ENCODE measurements at places on chromosomes 2 and 18.

DNA sequence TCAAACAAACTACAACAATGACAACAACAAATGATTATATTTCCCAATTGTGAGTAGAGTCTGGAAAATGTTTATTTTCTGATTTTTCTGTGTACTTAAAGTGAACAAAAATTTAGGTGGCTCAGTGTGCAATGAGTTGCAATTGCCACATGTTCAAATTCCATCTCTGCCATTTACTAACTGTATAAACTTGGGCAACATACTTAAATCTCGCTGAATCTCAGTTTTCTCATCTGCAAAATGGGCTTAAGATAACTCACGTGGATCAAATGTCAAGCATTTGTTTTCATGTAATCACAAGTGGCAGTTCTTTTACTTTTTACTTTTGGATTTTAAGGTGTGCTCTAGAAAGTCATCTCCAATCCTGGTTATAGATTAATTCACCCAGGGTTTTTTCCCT is 416.8 kb upstream of the HNRNPA3 start:
- no peak for DNase-seq

DNA sequence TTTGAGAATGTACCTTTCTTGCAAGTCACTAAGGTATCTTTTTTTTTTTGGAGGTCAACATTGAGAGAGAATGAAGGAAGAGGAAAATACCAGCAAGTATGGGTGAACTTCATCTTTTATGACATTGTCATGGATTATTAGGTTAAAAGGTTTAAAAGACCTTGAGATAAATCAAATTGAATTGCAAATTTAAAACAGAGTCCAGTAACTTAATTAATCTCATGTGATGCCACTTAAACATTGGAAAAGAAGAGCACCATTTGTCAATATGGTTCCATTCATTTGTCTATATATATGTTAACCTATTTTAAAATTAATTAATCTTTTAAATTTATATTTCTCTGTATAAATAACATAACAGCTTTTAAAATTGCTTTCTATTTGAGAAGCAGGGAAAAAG is 83.8 kb downstream of the PPP1R1C start:
- no peak for DNase-seq

DNA sequence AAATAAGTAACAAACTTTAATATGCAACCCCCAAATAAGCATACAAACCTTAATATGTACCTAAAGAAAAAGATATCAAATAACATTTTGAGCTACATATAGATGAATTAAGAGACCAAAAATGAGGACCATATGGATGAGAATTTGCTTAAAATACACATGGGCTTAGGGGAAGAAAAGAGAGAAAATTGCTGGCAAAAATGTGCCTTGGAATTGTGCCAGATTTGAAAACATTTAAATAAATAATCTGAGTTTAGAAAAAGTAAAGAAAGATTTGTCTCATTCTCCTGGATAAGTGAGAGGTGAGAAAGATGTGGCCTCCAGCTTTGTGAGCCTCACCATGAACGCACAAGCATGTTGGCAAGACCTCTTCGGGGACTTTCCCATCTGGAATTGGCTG is 372.6 kb downstream of the SOX11 start:
- no peak for DNase-seq

DNA sequence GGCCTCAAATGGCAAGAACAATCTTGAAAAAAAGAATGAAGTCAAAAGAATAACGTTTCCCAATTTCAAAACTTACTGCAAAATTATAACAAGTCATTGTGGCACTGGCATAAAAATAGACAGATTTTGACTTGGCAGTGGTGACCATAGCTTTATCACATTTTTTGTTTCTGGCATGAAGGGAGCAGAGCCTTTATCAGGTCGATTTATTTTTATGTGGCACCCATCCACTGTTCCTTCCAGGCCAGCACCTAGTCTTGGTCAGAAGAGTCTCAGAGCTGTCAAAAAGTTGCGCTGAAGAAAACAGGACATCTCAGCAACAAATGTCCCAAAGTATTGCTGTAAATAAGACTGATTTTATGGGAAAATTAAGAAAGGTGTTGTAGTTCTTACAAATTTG is 92.4 kb downstream of the TRABD2A start:
- no peak for DNase-seq

- DNase-seq, result no peak
These were observed 69.6 kb downstream of the ACVR1 start for GRCh38 chr2:157806426-157807077.

- DNase-seq, result no peak
These were observed 256.5 kb downstream of the MYCN start for GRCh38 chr2:16196687-16197503.

DNA sequence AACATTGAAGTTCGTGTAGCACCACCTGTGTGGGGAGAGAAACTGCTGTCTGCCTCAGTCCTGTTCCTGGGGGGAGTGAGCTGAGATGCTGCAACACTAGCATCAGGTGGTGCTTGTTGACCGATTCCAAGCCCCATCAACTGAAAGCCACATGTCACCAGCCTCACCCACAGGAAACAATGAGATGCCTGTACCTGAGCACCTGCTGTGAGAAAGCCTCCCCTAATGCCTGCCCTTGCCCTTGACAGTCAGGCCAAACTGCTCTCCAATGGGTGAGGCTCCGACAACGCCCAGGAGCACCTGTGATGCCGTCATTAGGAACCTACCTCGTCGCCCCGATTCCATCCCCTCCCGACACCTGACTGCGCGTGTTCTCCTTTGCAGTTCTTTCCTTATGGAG is 104.6 kb downstream of the SMC6 start:
- no peak for DNase-seq

GRCh38 chr2:72562451-72563153 is 263.2 kb downstream of the EXOC6B start:
- no peak for DNase-seq

DNA sequence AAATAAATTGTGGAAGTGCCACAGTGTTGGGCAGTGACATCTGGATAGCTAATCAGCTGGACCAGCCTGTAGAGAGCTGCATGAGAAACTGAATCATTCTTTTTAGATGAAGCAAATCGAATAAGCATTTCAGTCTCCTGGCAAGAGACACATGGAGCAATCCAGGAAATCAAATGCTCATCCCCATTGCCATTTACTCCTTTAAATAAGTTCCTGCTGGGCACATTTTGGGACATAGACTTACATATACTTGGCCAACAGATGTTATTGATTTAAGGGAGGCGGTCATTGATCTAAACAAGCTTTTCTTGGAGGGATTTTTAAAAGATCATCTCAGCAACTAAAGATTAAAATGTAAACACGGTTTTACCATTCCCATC is 307.1 kb downstream of the STK39 start:
- no peak for DNase-seq

- no peak for DNase-seq
These were observed 469.4 kb upstream of the SMIM21 start for GRCh38 chr18:75896865-75897264.

DNA sequence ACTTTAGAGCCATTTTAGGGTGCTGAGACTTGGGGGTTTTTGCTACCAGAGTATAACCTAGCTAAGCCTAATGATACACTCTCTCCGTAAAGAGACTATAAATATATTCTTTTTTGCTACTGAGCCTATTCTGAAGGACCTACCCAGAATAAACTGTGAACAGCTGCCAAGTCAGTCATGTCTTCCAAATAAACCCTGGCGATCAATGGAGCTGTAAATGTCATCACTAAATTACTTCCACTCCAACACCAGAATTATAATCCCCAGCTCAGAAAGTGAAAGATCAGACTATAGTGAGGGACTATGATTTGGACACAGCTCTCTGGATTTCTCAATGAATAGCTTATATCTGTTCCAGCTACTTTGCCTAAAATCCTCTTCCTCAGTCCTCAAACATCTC is 178.9 kb downstream of the METTL4 start:
- no peak for DNase-seq

DNA sequence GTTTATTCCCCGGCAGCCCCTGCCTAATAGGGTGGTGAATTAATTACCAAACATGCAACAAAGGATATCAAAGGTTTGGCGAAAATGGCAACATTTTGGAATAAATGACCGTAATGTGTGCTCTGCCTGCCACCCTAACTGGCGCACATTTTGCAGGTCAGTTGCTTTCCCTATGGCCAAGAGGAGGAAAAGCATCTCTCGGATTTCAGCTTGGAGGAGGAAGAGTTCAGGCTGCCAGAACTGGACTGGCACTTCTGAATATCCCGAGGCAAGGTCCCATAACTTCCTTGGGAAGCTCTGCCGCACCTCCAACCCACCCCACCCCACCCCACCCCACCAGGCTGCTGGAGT is 37.1 kb downstream of the SLC25A52 start:
- no peak for DNase-seq

- DNase-seq, result no peak
These were observed 9.7 kb downstream of the PMAIP1 start for GRCh38 chr18:59909289-59910036.

DNA sequence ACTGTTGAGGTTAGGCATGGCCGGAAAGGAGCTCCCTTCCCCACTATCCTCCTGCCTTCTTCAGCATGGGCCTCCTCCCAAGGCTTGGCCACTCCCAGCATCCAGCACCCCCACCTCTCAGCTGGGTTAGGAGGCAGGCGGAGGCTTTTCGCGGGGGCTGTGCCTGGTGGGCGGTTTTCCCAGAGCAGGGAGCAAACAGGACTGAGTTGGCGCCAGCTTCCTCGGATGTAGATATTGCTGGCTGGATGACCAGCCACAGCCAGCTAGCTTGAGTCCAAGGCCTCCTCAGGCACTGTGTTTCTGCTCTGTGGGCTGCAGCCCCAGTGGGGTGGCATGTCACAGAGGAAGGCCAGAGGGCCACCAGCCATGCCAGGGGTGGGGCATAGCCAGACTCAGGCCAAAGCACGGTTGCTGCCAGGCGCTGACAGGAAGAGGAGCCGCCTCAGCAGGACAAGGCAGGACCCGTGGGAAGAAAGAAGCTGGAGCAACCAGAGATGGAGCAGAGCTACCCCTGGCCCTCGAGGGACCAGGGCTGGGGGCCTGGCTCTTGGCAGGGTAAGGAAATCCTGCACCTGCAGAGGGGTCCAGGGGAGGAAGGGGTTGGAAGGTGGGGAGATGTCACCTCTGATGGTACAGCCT is at the start of gene TCF23:
TCF23 (plus strand) TSS at position 204 of the 639 bp plus-strand sequence; CDS start at position 334, 130 bp downstream.
- DNase-seq, result no peak

DNA sequence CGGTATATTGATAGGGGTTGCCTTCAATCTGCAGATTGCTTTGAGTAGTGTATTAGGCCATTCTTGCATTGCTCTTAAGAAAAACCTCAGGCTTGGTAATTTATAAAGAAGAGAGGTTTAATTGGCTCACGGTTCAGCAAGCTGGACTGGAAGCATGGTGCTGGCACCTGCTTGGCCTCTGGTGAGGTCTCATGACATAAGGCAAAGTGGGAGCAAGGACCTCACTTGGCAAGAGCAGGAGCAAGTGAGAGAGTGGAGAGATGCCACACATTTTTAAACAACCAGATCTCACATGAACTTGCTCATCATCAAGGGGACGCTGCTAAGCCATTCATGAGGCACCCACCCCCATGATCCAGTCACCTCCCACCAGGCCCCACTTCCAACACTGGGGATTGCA is 4.9 kb downstream of the MAP3K2 start:
- no peak for DNase-seq

GRCh38 chr2:44290261-44290660 is 15.0 kb downstream of the SLC3A1 start:
- no peak for DNase-seq

DNA sequence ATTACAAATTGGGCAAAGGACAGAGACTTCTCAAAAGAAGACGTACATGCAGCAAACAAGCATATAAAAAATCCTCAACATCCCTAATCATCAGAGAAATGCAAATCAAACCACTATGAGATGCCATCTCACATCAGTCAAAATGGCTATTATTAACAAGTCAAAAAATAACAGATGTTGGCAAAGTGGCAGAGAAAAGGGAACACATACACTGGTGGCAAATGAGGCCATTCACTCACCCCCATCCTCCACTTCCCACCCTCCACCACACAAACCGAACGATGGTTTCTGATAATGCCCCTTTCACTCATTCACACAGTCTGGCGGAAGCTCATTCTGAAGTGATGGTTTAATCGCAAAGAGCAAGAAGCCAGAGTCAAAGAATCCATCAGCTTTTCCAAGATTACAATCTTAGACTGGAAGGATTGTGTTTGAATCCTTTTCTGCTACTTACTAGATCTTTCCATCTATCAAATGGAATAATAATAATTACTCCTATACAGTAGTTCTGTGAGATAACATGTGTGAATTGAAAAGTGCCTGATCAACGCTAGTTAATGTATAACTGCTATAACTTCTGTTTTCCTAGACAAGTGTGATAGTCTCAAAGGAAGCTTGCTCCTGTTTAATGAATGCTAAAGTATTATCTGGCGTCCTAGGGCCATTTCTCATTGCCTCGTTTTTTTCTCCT is 16.9 kb upstream of the CD28 start:
- no peak for DNase-seq

Data from hypothalamus (tissue), 51 donors.